Activated T-cell treated with anti-CD3 and anti-CD28 coated beads, Interleukin-2, amount 50 U/mL, for 72 hours (primary cell): ENCODE measurements at places on chromosomes 12 and 14. TPM values are rescaled to one million over a fixed set of nuclear protein-coding genes. Genes with fewer than 3 reads are reported as not detected.

- peaks cover 16% of the 10 kb centered on the region for H3K4me1 ChIP-seq
- H3K36me3 ChIP-seq: peaks cover 5% of the 10 kb centered on the region
- H3K27me3 ChIP-seq: peaks cover 31% of the 10 kb centered on the region
Measured at GRCh38 chr12:1552171-1552570, 42.2 kb downstream of the FBXL14 start.

DNA sequence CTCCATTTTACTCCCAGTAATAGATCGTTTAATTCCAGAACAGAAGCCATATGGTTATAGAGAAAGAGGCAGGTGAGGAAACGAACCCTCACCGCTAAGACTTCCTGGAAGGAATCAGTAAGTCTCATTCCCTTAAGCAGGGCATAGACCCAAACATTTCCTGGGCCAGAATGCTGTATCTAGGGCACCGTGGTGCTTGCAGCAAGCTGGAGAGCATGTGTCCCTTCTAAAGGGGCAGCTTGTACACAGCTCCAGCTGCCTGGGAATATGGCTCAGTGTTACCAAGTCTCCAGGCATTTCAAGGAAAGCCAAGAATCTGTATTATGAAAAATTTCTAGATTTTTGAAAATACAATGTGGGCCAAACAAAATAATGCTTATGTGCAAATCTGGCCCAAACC is 73.4 kb downstream of the PPM1H start:
- DNase-seq: no peak
- H3K4me3 ChIP-seq: no peak overlapping the region
- H3K27ac ChIP-seq: no peak overlapping the region
- H3K27me3 ChIP-seq: peaks cover 22% of the 10 kb centered on the region
- no peaks in the 10 kb centered on the region for H3K36me3 ChIP-seq

GRCh38 chr14:72503696-72504368 is 390.1 kb downstream of the DPF3 start:
- H3K36me3 ChIP-seq: no peaks in the 10 kb centered on the region
- no peaks in the 10 kb centered on the region for H3K4me1 ChIP-seq
- no peak overlapping the region for H3K27ac ChIP-seq
- no peak overlapping the region for H3K4me3 ChIP-seq
- no peak for DNase-seq
- peaks cover 16% of the 10 kb centered on the region for H3K27me3 ChIP-seq

- H3K27ac ChIP-seq: no peak overlapping the region
- no peaks in the 10 kb centered on the region for H3K27me3 ChIP-seq
- no peak for DNase-seq
- no peaks in the 10 kb centered on the region for H3K36me3 ChIP-seq
- no peak overlapping the region for H3K4me3 ChIP-seq
Measured at GRCh38 chr12:97645726-97646125, 183.1 kb downstream of the RMST start.

GRCh38 chr12:52690351-52691075 is 10.3 kb upstream of the KRT1 start:
- peak overlapping the region; percentile 79 for H3K4me3 ChIP-seq
- H3K36me3 ChIP-seq: no peaks in the 10 kb centered on the region
- peaks cover 34% of the 10 kb centered on the region for H3K4me1 ChIP-seq
- peaks cover 11% of the 10 kb centered on the region for H3K27me3 ChIP-seq
- no peak overlapping the region for H3K27ac ChIP-seq

DNA sequence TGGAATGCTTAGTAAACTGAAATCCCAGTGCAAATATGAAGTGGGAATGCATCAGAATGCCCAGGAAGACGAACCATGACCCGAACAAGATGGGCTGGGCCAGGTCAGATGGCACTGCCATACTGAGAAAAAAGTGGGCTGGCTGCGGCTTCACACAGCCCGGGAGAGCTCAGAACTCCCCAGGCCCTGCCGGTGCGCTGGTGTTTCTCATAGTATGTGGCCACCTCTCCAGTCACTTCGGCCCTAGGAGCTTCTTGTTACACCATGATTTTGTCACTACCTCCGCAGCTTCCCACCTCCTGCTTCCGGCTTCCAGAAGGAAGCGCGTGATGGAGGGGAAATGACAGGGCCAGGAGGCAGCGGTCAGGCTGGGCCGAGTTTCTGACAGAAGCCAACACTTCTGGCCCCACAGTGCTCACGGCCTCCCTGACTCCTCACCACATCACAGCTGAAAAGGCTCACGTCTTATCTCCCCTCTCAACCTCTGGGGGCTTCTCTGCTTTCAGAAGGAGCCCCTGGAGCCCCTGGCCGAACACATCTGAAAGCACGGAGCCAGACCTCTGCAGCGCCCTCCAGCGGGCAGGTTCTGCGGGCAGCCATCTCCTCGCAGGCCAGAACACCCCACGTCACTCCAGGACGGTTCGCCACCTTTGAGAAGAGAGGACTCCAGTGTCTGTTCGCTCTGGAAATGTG is 30.7 kb downstream of the DAD1 start:
- H3K36me3 ChIP-seq: peaks cover 1% of the 10 kb centered on the region
- peak overlapping the region; percentile 94 for H3K4me3 ChIP-seq
- H3K4me1 ChIP-seq: peaks cover 95% of the 10 kb centered on the region
- DNase-seq: peak; percentile 85

GRCh38 chr14:106228541-106229158 is 702.3 kb downstream of the TMEM121 start:
- peak overlapping the region; percentile 90 for H3K27ac ChIP-seq
- no peaks in the 10 kb centered on the region for H3K36me3 ChIP-seq
- peak overlapping the region; percentile 72 for H3K4me3 ChIP-seq
- H3K4me1 ChIP-seq: peaks cover 62% of the 10 kb centered on the region
- H3K27me3 ChIP-seq: no peaks in the 10 kb centered on the region
- peak; percentile 48 for DNase-seq

DNA sequence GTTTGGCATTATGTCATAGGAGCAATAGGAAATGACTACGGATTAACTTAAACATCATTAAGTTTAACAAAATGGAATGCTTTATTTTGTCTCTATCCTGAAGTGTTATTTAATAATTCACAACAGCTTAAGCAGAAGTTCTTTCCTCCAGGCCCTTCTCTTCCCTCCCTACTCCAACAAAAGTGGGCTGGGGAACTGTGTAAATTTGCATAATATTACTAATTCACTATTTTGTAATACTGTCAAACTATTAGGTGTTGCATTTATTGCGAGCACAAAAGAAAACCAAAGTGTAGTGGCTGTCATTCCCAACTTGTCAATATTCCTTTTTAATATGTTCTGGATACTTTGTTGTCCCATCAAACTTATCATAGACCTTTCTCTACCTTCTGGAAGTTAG is 69.8 kb downstream of the ATG14 start:
- no peak overlapping the region for H3K4me3 ChIP-seq
- H3K27ac ChIP-seq: peak overlapping the region; percentile 47
- peaks cover 74% of the 10 kb centered on the region for H3K4me1 ChIP-seq
- DNase-seq: no peak
- H3K36me3 ChIP-seq: no peaks in the 10 kb centered on the region

- H3K27me3 ChIP-seq: no peaks in the 10 kb centered on the region
- H3K27ac ChIP-seq: no peak overlapping the region
- H3K4me1 ChIP-seq: no peaks in the 10 kb centered on the region
Measured at GRCh38 chr12:17062267-17063036, 456.5 kb upstream of the LMO3 start.

DNA sequence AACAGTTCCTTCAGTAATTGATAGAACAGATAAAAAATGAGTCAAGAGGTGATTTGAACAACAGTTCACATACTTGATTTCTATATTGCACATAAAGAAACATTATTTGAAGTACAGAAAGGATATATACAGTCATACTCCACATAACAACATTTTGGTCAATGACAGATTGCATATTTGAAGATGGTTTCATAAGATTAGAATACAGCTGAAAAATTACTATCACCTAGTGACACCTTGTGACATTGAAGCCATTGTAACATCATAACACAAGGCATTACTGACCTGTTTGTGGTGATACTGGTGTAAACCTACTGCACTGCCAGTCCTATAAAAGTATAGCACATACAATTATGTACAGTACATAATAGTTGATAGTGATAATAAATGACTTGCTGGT is 43.1 kb upstream of the ABCC9 start:
- H3K36me3 ChIP-seq: no peaks in the 10 kb centered on the region
- no peak for DNase-seq
- no peak overlapping the region for H3K27ac ChIP-seq
- no peaks in the 10 kb centered on the region for H3K4me1 ChIP-seq
- no peak overlapping the region for H3K4me3 ChIP-seq

- H3K4me3 ChIP-seq: no peak overlapping the region
- peaks cover 19% of the 10 kb centered on the region for H3K4me1 ChIP-seq
- H3K36me3 ChIP-seq: peaks cover 19% of the 10 kb centered on the region
- no peaks in the 10 kb centered on the region for H3K27me3 ChIP-seq
- peak; percentile 67 for DNase-seq
Measured at GRCh38 chr14:75132382-75133086, 5.7 kb upstream of the NEK9 start.

GRCh38 chr12:120981407-120981941 is 3.1 kb downstream of the HNF1A start:
- no peaks in the 10 kb centered on the region for H3K36me3 ChIP-seq
- H3K27ac ChIP-seq: no peak overlapping the region
- no peak for DNase-seq
- no peaks in the 10 kb centered on the region for H3K27me3 ChIP-seq

DNA sequence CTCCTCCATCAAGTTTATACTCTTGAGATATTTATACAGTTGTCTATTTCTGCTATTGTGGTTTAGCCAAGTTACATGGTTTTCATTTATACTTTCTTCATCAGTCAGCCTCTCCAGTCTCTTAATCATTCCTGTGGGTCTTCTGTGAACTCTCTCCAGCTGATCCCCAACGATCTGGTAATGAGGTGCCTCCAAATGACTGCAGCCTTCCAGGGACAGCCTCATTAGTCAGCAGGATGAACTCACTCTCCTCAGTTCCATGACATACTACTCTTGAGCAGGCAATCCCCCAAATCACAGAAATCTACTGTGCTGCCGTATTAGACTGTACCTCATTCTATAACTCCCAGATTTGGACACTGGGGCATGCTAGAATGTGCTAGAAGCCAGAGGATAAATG is 15.3 kb downstream of the AREL1 start:
- H3K4me1 ChIP-seq: peaks cover 5% of the 10 kb centered on the region
- no peak overlapping the region for H3K27ac ChIP-seq
- H3K36me3 ChIP-seq: peaks cover 5% of the 10 kb centered on the region
- no peak overlapping the region for H3K4me3 ChIP-seq
- H3K27me3 ChIP-seq: no peaks in the 10 kb centered on the region

GRCh38 chr14:96739200-96739910 is 57.8 kb upstream of the VRK1 start:
- H3K36me3 ChIP-seq: peaks cover 1% of the 10 kb centered on the region
- H3K4me3 ChIP-seq: no peak overlapping the region
- H3K4me1 ChIP-seq: peaks cover 17% of the 10 kb centered on the region
- peaks cover 87% of the 10 kb centered on the region for H3K27me3 ChIP-seq
- H3K27ac ChIP-seq: no peak overlapping the region
- DNase-seq: no peak

GRCh38 chr12:28973491-28973890 is 175.6 kb upstream of the FAR2 start:
- no peak for DNase-seq
- H3K27me3 ChIP-seq: peaks cover 5% of the 10 kb centered on the region
- H3K27ac ChIP-seq: no peak overlapping the region
- H3K4me1 ChIP-seq: no peaks in the 10 kb centered on the region
- no peaks in the 10 kb centered on the region for H3K36me3 ChIP-seq
- H3K4me3 ChIP-seq: no peak overlapping the region

- H3K36me3 ChIP-seq: peaks cover 44% of the 10 kb centered on the region
- H3K4me1 ChIP-seq: peaks cover 8% of the 10 kb centered on the region
- DNase-seq: no peak
- no peaks in the 10 kb centered on the region for H3K27me3 ChIP-seq
- peak overlapping the region; percentile 89 for H3K27ac ChIP-seq
Measured at GRCh38 chr14:94051115-94051514, 25.0 kb downstream of the OTUB2 start.

DNA sequence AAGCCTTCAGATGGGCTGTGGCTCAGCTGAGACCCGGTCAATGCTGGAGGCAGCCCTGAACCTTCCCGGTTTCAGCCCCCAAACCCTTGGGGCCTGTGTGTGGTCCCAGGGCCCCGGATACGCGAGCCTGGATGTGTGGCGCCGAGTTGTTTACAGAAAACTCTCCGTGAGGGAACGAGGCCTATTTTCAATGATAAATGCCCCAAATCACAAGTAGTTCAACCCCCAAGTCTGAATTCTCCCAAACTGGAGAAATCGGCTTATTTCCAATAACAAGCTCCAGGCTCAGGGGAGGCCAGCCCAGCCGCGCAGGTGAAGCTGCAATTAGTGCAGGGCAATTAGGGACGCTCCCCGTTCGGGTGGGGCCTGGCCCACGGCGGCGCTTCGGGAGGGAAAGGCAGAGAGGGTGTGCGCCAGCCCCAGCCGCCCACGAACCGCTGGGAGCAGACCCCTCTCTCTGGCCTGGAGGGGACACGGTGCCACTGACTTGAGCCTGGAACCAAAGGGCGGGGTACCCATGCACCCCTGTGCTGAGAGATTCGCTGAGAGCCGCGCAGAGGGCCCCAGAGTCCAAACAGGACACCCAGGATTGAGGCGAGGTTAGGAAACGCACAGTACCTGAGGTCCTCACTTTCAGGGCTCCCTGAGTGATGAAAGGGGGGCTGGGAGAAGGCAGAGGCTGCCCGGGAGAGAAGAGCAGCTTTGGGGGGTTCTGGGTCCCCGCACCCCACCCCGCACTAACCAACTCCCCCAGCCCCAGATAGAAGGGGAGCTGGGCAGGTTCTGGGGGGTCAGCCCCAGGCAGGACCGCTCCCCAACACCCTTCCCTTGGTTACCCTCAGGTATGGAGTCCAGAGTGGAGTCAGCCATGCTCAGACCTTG is 14.2 kb upstream of the ANKRD9 start:
- peaks cover 8% of the 10 kb centered on the region for H3K27me3 ChIP-seq
- H3K27ac ChIP-seq: peak overlapping the region; percentile 94
- H3K4me3 ChIP-seq: peak overlapping the region; percentile 71
- no peak for DNase-seq

- no peaks in the 10 kb centered on the region for H3K36me3 ChIP-seq
- H3K4me1 ChIP-seq: no peaks in the 10 kb centered on the region
- H3K27me3 ChIP-seq: peaks cover 31% of the 10 kb centered on the region
- H3K4me3 ChIP-seq: no peak overlapping the region
Measured at GRCh38 chr12:124292385-124292784, 2.5 kb upstream of the RFLNA start.

DNA sequence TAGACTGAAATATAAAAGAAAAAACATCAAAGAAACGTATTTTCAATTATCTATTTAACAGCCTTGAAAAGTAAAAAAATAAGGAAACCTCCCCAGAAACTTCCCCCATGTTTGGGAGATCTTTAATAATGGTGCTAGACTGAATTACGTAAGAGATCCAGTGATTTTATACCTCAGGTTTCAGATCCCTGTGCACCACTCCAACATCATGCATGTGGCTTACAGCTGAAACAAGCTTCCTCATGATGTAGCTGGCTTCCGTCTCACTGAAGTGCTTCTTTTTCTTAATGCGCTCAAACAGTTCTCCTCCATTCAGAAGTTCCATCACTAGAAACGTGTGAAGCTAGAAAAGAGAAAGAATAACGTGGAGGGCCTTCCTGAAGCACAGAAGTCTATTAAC is 78.0 kb upstream of the TTC7B start:
- no peaks in the 10 kb centered on the region for H3K27me3 ChIP-seq
- peaks cover 12% of the 10 kb centered on the region for H3K36me3 ChIP-seq
- H3K4me3 ChIP-seq: no peak overlapping the region

- DNase-seq: no peak
- H3K27me3 ChIP-seq: peaks cover 9% of the 10 kb centered on the region
- H3K4me1 ChIP-seq: no peaks in the 10 kb centered on the region
- H3K4me3 ChIP-seq: no peak overlapping the region
Measured at GRCh38 chr12:49932023-49932422, 18.5 kb upstream of the AQP2 start.

RIPK3 gene
- 18.6 TPM for total RNA-seq

SNAPC1 gene
- total RNA-seq: 7.2 TPM

RERGL gene
- not detected for total RNA-seq

HOXC4 gene
- 1.1 TPM for total RNA-seq

HHIPL1 gene
- total RNA-seq: 0.58 TPM

CLIP1 gene
- 108 TPM for total RNA-seq

CMTM5 gene
- 0.30 TPM for total RNA-seq
